ENCODE measurements at places on chromosomes 7 and 10.

DNA sequence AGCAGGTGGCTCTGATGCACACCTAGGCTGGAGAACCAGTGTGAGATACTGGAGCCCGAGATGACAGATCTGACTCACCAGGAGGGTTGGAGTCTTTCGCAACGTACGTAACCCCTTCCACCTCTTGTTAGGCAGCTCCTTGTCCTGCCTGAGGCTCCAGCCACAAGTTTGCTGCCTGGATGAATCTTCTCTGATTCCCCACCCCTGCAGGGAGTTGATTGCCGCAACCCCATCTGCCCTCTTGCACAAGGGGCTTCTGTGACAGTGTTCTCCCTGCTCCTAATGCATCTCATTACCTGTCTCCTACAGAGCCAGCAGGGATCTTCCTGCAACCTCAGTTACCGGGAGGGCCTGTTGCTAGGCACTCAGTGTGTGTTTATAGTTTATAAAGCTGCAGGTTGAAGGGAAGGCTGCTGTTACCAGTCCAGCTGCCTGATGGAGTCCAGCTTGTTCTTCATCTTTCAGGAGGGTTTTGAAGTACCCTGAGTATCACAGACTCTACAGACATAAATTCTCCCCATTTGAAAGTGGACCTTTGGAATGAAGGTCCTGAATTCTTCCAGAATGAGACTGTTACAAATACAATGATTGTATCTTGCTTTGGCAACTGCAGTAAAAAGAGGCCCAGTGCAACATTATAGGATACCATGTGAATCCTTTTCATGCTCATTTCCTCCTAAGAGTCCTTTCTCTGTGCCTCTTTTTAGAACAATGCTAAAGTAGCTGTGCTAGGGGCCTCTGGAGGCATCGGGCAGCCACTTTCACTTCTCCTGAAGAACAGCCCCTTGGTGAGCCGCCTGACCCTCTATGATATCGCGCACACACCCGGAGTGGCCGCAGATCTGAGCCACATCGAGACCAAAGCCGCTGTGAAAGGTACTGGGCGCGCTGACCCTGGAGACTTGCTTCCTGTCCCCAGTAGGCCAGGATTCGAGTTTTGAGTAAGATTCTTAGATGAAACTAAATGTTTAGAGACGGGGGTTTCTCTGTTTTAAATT, 6.5 kb downstream of the MDH2 start:
- DNase-seq: no peak

DNA sequence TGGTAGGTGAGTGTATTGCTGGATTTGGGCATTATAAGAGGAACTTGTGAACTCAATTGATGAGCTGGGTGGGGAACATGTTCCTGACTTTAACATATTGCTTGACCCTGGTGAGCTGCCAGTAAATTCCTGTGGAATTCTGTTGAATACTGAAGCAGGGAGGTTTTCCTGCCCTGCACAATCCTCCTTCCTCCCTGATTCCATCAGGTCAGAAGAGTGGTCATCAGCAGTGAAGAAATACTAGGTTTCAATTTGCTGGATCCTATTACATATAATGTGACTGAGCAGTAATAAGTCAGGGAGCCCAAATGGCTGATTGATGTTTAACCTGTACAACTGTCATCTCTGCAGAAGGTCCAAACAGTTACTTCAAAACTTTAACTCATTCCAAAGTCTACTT, 581.2 kb downstream of the SUGCT start:
- no peak for DNase-seq

- DNase-seq: no peak
These were observed 101.0 kb downstream of the LRMDA start for GRCh38 chr10:75532253-75532924.

- DNase-seq: no peak
These were observed 84.8 kb downstream of the PRKAG2 start for GRCh38 chr7:151792086-151792485.

- no peak for DNase-seq
These were observed 23.9 kb downstream of the NUDCD3 start for GRCh38 chr7:44466300-44467216.

DNA sequence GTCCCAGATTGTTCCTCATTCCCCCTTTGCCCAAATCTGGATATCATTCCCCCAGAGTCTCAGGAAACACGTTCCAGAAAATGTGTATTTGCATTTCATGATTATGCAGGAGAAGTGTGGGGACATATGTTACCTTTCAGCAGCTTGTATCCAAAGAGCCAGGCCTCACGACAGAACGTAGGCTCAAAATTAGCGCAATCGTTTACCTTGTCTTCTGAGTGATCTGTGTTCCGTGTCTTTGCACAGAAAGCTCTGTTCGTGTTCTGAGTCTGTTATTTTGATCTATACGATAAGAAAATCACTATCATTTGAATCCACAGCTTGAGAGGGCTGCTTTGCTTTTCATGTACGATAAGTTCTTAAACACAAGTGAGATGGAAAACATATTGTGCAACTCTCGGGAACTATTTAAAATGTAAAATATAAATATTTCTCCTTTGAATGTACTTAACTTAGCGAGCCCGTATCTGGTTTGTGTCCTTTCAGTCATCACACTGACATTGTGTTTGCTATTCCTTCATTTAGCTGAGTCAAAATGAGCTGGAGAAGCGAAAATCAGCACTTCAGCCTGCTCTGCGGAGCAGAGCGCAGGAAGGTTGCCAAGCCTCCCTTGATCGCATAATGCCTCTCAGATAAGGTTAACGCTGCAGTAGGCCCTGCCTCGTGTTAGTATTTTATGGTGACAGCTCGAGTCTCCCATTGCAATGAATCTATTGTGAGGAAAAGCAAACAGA, 80.2 kb upstream of the CACNB2 start:
- no peak for DNase-seq

GRCh38 chr7:99674995-99675742, 4.6 kb downstream of the CYP3A5 start:
- DNase-seq: no peak

DNA sequence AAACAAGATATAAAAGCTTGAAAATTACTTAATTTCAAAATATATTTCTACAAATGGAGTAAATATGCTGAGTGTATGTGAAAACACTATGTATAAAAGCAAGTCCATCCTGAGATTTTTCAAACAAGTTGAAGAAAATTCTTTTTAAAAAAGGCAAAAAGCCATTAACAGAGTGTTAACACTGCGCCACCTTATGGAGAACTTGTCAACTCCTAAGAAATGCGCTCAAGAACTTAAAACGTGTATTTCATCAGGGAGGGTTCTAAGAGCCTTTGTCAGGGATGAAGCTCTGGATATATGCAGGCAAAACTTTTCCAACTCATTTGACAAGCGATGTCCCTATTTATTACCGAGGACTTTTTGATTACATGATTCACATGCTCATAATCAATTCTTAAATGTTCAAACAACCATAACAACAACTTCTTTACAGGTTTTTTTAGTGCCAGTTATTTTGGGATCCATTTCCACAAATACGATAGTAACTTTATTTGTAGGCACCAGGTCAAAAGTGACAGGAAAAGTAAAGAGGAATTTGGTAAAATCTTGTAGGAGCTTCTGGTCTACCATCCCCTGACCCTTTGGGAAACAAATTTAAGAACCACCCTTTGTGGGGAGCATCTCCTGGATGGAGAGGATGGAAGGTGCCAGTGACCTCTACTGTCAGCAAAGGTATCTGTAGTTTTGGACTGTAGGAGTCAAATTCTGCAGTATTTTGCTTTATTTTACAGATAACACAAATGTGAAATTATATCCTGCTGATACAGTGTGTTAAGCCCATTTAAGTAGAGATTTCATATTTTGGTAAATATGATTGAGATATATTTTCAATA, 23.2 kb downstream of the CALCR start:
- no peak for DNase-seq

DNA sequence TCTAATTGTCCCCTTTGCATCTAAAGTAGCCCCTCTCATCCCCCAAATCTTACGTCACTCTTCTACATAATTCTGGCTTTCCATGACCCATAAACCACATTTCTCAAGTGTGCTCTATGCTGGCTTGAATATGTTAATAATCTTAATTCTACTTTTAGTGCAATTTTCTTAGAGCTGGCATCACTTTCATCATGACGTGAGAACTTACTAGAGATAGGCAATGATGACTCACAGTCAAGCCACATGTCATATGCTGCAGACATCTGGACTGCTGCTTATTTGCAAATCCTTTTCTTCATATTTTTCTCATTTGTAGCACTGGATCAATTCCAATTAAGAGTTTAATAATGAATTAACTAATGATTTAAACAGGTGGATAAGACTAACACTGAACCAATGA, 260.7 kb upstream of the PRKCQ start:
- no peak for DNase-seq

DNA sequence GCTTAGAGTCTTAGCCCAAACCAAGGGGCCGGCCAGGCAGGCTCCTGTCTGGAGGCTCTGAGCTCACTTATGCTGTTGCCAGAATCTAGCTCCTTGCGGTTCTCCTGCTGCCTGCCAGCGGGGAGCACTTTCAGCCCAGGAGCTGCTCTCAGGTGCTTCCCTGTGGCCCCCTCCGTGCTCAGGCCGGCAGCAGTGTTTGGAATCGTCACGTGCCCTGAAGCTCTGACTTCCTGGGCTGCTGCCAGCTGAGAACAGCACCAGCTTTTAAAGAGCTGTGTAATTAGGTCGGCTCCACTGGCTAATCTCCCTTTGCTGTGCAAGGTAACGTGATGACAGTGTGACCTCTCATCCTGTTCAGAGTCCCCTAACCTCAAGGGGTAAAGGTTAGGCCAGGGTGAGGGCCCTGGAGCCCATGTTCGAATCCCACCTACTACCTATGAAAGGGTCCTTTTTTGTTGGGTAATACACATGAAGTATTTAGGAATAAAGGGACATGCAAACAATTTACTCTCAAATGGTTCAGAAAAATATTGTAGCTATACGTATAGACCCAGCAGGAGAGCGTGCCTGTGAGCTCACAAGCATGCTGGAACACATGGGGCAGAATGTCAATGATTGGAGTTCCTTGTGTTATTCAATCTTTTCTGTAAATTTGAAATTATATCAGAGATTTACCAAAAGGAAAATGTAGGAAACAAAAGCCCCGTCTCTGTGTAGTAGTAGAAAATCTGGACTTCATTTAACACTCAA, 16.6 kb downstream of the ZNF862 start:
- peak; percentile 31 for DNase-seq

- DNase-seq: no peak
These were observed 319.7 kb upstream of the GHITM start for GRCh38 chr10:83819609-83820008.

DNA sequence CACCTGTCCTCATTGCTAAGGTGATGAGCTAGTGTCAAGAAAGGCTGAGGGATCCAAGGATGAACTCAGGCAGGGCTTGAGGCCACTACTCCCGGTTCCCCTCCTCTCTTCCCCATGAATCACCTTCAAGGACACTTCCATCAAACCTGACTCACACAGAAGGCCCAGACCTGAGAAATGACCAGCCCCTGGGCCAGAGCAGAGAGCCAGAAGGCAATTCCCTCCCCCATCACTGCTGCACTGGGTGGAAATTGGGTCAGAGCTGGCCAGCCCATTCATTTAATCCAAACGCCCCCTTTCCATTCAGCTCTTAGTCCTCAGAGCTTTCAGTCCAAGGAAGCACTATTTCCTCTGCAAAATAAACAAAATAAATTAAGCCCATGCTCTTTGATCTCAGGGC, 182.0 kb downstream of the KCNMA1 start:
- DNase-seq: no peak

- no peak for DNase-seq
These were observed 84.8 kb downstream of the FOXL3 start for GRCh38 chr7:374706-375311.

All from activated effector memory CD4-positive, alpha-beta T cell treated with Interleukin-2 at 50 U/mL for 16 hours (primary cell).